ENCODE measurements at places on chromosomes 4 and X. TPM values are rescaled to one million over a fixed set of nuclear protein-coding genes. Genes with fewer than 3 reads are reported as not detected.

The EDA gene
- total RNA-seq = 2.8 TPM

- H3K36me3 ChIP-seq = no peaks in the 10 kb centered on the region
- H3K27me3 ChIP-seq = no peaks in the 10 kb centered on the region
- no peak for DNase-seq
- no peak overlapping the region for H3K4me3 ChIP-seq
- H3K27ac ChIP-seq = no peak overlapping the region
- H3K4me1 ChIP-seq = no peaks in the 10 kb centered on the region
Measured at GRCh38 chr4:30265716-30266115, 454.5 kb upstream of the PCDH7 start.

DNA sequence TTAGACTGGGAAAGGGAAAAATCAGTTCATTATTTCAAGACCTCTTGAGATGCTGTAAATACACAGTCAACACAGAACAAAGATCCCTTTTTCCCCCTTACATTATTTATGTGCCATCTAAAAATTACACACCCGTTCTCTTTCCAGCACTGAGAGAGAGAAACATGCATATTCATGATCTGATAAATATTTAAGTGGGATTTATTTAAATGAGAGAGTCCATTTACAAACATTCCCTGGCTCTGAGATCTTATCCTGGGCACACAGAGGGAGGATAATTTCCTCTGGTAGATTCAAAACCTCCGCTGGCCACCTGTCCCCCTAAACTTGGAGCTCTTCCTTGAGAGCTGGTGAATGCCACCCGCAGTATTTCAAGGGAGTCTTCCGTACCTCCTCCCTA, 88.6 kb downstream of the GRIA3 start:
- no peaks in the 10 kb centered on the region for H3K4me1 ChIP-seq
- DNase-seq = no peak
- no peaks in the 10 kb centered on the region for H3K27me3 ChIP-seq

DNA sequence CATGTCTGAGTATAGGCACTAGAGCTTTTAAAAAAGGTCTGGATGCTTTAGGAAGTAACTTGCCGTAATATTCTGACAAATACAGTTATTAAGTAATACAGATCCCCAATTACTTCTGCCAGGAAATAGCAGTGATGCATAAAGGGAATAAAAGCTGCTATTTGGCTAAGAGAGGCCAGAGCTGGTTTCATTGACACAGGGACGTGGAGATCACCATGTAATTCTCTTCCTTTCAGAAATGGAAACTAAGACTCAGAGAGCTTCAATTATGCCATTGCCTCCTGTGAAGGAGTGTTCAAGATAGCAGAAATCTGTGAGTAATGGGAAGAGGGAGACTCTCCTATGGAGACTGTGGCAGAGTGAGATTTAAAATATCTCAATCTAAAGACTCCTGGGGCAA, 238.1 kb downstream of the SLITRK2 start:
- no peak overlapping the region for H3K4me3 ChIP-seq
- H3K4me1 ChIP-seq = no peaks in the 10 kb centered on the region
- no peaks in the 10 kb centered on the region for H3K27me3 ChIP-seq
- no peak overlapping the region for H3K27ac ChIP-seq
- no peaks in the 10 kb centered on the region for H3K36me3 ChIP-seq
- no peak for DNase-seq

DNA sequence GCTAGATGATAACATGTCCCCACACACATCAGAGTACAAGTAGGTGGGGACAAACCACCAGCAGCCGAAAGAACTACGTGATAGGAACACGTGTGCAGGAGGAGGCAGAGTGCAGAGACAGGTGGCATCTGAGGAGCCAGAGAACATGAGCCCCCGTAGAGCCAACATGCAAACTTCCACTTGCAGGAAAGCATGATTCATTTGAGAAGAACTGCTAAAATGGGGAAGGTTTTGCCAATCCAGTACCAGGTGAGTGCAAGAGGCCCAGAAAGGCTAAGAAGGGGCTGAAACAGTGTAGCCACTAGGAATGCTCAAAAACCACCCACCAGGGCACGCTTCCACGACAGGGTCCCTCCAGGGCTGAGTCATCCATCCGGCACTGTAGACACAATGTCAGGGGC, 149.8 kb upstream of the TENM3 start:
- no peaks in the 10 kb centered on the region for H3K4me1 ChIP-seq
- H3K27me3 ChIP-seq = no peaks in the 10 kb centered on the region
- no peak overlapping the region for H3K27ac ChIP-seq

DNA sequence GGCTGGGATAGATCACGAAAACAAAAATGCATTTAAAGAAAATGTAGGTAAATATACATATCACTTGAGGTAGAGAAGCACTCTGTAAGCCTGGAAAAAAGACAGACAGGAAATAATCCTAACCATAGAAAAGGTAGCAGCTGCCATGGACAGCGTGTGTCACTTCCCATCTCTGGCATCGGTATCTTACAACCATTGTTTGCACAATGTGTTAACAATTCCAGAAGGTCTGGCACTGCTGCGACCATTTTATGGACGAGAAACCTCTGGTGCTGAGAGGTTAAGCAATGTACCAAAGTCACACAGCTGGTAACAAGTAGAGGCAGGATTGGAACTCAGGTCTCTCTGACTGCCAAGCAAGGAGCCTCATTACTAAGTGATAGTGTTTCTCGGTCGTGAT, 1.7 kb upstream of the MTNR1A start:
- H3K4me3 ChIP-seq = no peak overlapping the region
- H3K27me3 ChIP-seq = peaks cover 4% of the 10 kb centered on the region
- no peaks in the 10 kb centered on the region for H3K4me1 ChIP-seq
- no peak overlapping the region for H3K27ac ChIP-seq

Measured in CD4-positive, alpha-beta memory T cell (primary cell).